Ureter (tissue), 1 donor: ENCODE measurements at places on chromosomes 12 and 14. TPM values are rescaled to one million over a fixed set of nuclear protein-coding genes. Genes with fewer than 3 reads are reported as not detected.

Gene PA2G4
- total RNA-seq: 139 TPM

DNA sequence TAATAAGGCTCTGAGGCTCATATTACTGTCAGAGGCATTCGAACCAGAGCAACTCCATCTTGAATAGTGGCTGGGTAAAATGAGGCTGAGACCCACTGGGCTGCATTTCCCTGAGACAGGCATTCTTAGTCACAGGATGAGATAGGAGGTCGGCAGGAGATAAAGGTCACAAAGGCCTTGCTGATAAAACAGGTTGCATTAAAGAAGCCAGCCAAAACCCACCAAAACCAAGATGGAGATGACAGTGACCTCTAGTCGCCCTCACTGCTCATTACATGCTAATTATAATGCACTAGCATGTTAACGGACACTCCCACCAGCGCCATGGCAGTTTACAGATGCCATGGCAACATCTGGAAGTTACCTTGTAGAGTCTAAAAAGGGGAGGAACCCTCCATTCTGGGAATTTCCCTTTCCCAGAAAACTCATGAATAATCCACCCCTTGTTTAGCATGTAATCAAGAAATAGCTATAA lies 18.1 kb upstream of the PRICKLE1 start:
- no peak for DNase-seq

DNA sequence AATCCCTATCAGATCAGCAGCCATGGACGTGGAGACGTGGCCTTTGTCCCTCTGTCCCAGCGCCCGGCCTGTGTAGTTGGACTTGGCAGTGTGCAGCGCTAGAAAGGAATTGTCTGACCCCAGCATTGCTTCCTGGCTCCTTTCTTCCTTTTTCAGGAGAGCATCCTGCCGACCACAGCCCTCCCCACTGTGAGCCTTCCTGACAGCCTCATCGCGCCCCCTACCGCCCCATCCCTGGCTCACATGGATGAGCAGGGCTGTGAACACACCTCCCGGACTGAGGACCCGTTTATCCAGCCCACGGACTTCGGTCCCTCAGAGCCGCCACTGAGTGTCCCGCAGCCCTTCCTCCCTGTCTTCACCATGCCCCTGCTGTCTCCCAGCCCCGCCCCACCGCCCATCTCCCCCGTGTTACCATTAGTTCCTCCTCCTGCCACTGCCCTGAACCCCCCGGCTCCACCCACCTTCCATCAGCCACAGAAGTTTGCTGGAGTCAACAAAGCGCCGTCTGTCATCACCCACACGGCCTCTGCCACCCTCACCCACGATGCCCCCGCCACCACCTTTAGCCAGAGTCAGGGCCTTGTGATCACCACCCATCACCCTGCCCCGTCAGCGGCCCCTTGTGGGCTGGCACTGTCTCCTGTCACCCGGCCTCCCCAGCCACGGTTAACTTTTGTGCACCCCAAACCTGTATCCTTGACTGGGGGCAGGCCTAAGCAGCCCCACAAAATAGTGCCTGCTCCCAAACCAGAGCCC lies 40.6 kb downstream of the IL31 start:
- DNase-seq: no peak

- DNase-seq: peak; percentile 92
These were observed 612 bp downstream of the MDM2 start for GRCh38 chr12:68808388-68809189.

DNA sequence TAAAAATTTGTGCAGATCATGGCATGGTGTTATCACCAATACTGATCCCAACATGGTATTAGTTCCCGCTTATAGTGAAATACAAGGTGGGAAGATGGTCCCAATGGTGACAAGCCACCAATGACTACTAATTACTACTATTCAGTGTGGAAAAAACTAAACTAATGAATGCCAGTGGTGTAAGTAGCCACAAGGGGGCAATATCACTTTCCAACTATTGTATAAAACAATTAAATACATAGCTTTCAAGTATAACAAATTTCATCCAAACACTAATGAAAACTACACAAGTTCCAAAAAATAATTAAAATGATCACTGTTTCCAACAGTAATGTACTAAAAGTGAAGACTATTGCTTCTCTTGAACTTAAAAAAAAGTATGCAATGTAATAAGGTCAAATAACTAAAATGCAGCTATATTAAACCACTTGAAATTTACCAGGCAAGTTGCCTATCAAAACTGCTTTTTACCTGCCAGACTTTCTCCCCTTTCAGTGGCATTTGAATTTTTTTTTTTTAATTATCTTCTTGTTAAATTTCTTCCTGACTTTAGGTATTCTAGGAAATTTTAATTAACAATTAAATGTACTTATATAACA lies 58.0 kb downstream of the PAPLN start:
- no peak for DNase-seq

Gene LTB4R2
- total RNA-seq: 8.2 TPM

- DNase-seq: no peak
These were observed 5.2 kb downstream of the WNT10B start for GRCh38 chr12:48966177-48966895.

- DNase-seq: no peak
These were observed 44.1 kb downstream of the PRIMA1 start for GRCh38 chr14:93744176-93744575.

DNA sequence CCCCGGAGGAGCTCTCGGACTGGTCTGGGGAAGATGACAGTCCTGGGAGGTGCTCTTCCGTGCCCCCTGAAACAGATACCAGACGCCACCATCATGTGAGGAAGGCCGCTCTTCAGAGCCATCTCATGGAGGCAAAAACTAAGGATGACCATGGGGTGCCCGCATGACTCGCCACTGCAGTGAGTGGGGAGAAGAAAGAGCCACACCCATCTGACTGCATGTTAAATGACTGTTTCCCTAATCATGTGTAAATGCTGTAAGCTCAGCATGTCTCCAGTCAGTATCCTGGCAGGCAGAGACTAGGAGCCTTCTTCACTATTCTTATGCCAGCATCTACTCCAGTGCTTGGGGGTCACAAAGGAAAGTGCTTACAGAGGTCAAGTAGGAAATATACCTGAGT lies 4.0 kb downstream of the STON2 start:
- no peak for DNase-seq

DNA sequence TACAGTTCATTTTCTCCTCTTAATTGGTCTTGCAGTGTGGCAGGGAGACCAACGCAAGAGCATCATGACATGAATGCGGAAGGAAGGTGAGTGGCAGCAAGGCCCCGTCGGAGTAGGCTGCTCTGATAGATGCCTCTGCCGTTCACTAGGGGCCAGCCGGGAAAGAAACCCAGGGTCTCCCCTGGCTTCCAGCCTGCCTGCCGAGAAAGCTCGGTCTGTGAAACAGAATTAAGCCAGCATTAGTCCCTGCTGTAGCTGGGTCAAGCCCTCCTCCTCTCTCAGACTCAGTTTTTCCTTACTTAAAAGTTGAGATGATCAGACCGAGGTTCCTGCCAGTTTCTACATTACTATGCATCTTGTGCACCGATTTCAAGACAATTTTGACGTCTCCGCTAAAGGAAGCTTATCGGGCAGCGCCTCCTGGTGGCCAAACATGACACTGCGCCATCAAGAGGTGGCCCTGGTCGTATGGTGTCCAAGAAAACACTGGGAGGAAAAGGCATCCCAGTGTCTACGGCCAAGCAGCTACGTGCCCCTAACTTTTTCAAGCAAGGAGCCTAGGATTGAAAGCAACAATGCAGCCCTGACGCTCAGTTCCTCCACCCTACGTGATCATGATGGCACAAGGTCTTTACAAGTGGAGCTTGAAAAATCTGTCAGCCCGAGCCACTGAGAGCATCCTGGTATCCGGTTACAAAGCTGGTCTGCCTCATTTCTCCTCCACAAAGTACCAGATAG lies 131.6 kb downstream of the KSR2 start:
- peak; percentile 82 for DNase-seq

Gene GOLGA5
- 33.2 TPM for total RNA-seq

GRCh38 chr12:92244036-92244435 lies 98.4 kb upstream of the BTG1 start:
- DNase-seq: peak; percentile 48

DNA sequence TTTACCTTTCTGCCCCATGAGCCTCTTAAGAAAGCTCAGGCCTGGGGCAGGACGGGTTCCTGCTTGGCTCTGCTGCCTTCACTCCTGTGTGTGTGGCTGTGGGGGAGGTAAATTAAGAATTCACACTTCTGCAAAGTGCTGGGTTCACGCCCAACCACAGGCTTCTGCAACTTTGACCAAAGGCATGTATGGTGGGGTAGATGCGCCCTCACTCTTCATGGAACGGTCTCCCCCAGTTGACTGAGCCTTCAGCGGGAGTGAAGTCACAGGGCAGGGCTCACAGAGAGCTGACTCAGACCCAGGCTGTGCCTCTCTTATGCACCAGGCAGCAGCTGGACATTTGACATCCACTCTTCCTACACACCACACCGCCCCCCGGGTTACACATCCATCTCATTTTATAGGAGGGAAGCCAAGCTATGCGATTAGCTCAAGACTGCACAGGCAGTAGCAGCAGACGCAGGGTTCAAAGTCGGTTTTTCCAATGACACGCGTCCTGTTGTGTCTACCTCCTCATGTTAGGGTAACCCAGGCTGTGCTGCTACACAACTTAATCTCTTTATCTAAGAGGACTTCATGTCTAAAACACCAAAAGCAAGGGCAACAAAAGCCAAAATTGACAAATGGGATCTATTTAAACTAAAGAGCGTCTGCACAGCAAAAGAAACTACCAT lies 15.4 kb upstream of the BCL11B start:
- DNase-seq: no peak

- no peak for DNase-seq
These were observed 1.4 kb downstream of the GNS start for GRCh38 chr12:64757771-64758170.

- DNase-seq: no peak
These were observed 174.4 kb downstream of the MON2 start for GRCh38 chr12:62640910-62641448.

GRCh38 chr14:82070753-82071152 lies 537.1 kb upstream of the SEL1L start:
- no peak for DNase-seq

DNA sequence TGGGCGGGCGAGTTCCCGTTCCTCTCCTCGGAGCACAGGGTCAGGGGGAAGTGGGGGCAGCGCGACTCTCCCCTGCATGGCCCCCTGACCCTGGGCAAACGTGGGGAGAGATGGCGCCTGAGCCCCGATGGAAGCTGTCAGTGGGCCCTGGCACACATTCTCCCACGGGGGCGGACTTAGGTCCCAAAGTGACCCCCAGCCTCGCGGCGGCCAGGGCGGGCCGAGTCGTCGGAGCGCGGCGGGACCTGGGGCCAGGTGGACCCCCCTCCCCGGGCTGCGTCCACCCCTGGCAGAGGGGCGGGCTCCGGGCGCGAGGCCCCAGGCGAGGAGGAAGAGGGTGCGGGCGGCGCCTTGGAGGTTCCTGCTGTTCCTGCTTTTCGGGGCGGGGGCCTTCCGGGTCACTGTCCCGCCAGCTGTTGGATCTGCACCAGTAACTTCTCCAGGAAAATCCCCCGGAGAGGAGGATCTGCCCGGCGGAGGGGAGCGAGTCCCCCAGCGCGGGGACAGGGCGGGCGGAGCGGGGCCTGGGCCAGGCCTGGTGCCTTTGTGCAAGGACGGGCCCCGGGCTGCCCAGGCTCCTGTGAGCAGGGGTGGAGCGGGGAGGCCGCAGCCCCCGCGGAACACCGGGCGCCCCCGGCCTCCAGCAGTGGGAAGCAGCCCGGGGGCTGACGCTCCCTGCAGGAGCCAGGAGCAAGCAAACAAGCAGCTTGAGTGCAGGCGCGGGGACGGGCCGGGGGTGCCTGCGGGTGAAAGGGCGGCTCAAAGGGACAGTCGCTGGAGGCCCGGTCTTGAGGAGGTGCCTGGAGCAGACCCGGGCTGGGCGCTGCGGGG lies 15.3 kb downstream of the TNFAIP2 start:
- DNase-seq: peak; percentile 53

Gene RDH12
- 0.21 TPM for total RNA-seq

DNA sequence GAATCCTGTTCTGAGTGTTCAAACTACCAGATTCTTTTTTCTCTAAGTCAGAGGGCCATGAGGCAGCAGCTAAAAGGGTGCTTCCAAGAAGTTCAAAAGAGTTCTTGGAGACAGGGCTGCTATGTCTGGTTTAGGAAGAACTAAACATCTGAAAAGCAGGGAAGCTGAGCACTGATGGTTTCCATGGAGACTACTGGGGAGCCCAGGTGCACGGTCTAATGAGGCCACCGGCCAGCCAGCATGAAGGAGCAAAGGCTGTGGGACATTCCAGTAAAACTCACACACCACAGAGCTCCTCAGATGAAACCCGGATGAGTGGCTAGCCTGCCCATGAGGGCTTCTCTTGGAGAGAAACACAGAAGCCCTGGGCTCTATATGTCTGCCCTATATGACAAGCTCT lies 97.3 kb downstream of the KCNK10 start:
- DNase-seq: no peak

GRCh38 chr14:40850191-40850590 lies 756.5 kb upstream of the LRFN5 start:
- DNase-seq: no peak

Gene CLEC4C
- not detected for total RNA-seq

- no peak for DNase-seq
These were observed 297.8 kb downstream of the PRKD1 start for GRCh38 chr14:29629839-29630238.

GRCh38 chr12:96883571-96883970 lies 23.5 kb upstream of the NEDD1 start:
- DNase-seq: no peak

GRCh38 chr14:23865502-23865901 lies 88.1 kb upstream of the DHRS4 start:
- DNase-seq: no peak

DNA sequence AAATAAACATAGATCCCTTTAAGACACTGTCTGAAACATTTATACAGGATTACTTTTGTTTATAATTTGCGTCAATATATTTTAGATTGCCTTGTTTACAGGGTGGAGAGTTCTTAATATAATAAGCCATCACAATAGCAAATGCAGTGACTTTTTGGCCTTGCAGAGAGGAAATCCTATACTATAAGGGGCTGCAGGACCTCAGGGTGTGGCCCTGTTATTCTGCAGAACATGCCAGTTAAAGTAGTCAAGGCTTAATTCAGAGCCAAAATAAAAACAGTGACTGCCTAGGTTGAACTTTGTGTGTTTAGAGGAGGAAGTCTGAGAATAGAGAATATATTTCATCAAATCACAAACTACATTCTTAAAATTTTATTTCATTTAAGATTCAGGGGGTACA lies 381.6 kb downstream of the DUSP6 start:
- DNase-seq: no peak

Gene SERPINA10
- total RNA-seq: not detected

Gene FAM90A1
- 0.65 TPM for total RNA-seq
